Sciatic nerve (tissue), 2 donors: ENCODE measurements at places on chromosomes 5 and 9. TPM values are rescaled to one million over a fixed set of nuclear protein-coding genes. Genes with fewer than 3 reads are reported as not detected.

DNA sequence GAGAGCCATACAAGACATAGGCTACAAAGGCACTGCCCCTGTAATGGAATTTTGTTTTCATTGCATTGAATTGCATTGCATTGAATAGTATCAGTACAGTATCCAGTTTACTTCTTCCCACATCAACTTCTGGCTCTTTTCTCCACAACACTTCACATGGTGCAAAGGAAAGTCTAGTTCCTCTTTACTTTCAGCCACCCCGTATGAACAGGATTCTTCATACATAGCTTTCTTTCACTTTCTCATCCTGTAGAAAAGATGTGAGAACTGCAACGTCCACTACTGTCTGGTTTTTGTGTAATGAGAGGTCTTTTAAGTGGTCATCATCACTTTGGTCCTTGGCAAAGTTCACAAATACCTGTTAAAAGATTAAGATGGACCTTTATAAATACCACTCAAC, 20.2 kb downstream of the NIPSNAP3B start:
- no peak for DNase-seq

GRCh38 chr9:90904706-90905478, 103.3 kb downstream of the SYK start:
- DNase-seq: no peak

DNA sequence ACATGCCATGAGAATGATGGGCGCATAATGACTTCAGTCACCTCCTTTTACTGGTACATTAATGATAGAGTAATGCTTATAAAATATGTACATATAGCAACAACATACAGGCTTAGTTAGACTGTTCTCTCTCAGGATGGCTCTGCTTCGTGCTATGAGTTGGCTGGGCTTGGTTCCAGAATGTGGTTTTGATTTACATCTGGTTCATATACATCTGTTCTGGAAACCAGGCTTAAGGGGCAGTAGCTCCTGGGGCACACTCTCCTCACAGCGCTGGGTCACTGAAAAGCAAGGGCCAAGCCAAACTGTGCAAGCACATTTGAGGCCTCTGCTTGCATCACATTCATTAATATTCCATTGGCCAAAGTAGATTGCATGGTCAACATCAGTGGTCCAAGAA, 44.9 kb downstream of the PCSK1 start:
- no peak for DNase-seq

DNA sequence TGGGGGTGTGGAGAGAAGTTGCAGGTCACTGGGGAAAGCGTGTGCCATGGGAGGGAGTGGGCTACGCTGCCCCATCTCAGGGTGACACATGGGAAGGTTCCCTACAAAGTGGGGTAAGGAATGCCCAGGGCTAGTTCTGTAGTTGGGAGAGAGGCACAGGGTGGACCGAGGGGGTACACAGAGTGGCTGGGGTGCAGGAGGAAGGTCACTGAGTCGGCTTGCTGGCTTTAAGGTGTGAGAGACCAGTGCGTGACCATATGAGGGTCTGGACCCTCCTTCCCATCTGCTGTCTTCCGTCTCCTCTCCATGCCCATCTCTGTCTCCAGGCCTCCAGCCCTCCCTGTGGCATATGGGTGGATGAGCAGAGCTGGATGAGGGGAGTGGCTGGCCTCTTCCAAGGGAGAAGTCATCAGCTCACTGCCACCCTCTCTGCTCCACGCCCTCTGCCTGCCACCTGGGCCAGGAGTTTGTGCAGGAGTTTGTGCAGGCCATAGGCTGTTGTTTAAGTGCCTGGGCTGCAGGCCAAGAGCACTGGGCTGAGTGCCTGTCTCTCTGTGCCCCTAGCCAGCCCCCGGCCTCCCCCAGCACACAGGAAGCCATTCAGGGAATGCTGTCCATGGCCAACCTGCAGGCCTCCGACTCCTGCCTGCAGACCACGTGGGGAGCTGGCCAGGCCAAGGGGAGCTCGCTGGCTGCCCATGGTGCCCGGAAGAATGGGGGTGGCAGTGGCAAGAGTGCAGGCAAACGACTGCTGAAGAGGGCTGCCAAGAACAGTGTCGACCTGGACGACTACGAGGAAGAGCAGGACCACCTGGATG, 96.8 kb downstream of the PHF2 start:
- DNase-seq: peak; percentile 45

DNA sequence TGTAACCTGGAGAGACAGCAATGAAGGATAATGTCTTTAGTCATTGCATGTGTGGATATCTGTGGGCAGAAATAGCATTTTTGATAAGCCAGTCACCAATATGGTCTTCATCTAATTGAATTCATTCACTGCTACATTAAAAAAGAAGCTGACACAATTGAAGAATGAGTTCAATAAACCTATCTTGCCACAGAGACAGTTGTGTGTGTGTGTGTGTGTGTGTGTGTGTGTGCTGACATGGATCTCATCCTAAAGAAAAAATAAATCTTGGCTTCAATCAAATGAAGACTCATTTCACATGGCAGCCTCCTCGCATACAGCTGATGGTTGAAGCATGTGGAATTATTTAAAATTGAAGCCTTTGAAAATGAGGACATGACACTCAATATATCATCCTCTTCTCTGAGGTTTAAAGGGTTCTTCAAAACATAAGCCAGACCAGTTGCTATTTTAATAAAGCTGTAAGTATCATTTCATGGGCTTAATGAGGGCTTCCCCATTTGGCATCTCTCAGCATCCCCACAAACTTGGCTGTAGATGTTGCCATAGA, 118.5 kb upstream of the PTPN3 start:
- DNase-seq: no peak

DNA sequence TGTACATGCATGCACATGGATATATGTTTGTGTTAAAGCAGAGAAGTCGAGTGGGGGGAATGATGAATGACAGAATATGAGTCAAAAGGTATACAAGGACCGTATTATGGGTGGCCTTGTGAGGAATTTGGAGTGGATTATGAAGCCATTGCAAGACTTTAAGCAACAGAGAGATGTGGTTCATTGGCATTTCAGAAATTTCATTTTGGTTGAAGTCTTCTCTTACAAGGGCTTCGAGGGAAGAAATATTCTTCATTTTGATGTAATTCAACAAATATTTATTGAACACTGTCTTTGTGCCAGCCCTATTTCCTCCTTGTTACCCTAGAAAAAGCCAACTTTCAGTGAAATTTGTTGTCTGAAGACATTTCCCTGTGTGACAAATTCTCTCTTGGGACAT, 83.9 kb upstream of the SLCO6A1 start:
- no peak for DNase-seq

DNA sequence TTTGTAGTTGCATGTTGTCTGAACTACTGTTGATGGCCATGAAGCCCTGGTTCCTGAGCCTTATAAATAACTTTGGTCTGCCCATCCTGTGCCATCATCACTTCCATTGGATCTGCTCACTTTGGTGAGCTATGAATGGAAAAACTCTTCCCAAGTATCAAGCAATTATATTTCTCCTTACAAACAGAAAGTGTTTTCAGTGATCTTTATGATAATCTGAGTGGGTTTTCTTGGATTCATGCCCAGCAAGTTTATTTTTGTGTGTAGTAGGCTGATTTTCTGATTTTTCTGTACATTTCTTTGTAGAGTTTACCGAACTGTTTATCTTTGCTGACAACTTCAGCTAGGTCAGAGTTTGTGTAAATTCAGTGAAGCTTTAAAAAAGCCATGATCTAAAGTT, 31.0 kb downstream of the CAMK4 start:
- no peak for DNase-seq

GRCh38 chr5:105350486-105351140, 1788.0 kb upstream of the NUDT12 start:
- DNase-seq: no peak

- no peak for DNase-seq
These were observed 263.5 kb downstream of the YTHDC2 start for GRCh38 chr5:113776832-113777525.

- DNase-seq: no peak
These were observed 9.9 kb downstream of the REEP2 start for GRCh38 chr5:138448481-138449398.

DNA sequence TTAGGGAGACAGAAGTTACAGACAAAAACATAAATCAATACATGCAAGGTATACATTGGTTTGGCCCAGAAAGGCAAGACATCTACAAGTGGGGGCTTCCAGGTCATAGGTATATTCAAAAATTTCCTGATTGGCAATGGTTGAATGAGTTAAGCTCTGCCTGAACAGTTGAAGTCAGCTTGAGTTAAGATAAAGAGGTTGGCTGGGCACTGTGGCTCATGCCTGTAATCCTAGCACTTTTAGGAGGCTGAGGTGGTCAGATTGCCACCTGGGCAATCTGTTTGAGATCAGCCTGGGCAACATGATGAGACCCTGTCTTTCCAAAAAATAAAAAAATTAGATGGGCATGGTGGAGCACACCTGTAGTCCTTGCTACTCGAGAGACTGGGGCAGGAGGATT, 16.3 kb downstream of the TMC1 start:
- DNase-seq: no peak

- no peak for DNase-seq
These were observed at the start of gene RGS14 for GRCh38 chr5:177357459-177358351. RGS14 (plus strand) TSS chr5:177357924; CDS start chr5:177358025, 101 bp downstream.

GRCh38 chr9:35789541-35789940, 1.9 kb upstream of the NPR2 start:
- no peak for DNase-seq

- no peak for DNase-seq
These were observed 129.0 kb downstream of the SREK1 start for GRCh38 chr5:66273121-66273520.

- DNase-seq: no peak
These were observed 8.0 kb upstream of the CCIN start for GRCh38 chr9:36161187-36161586.

DNA sequence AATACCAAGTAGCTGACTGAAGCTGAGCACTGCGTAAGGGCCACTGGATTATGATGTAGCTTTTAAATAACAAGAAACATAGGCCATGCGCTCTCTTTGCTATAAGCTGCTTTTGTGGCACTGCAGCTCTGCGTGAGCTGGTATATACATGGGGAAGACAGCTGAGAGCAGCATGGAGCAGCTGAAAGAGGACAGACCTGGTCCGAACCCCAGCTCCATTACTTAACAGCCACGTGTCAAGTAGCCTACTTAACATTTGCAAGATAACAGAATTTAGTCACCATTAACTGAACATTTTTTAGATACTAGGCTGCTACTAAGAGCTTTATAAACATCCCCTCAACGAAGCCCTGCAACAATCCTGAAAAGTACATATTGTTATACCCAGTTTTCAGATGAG, 69.3 kb downstream of the PTPN3 start:
- no peak for DNase-seq

GRCh38 chr5:158050421-158050820, 191.5 kb upstream of the CLINT1 start:
- no peak for DNase-seq

- DNase-seq: no peak
These were observed 6.6 kb downstream of the ANKDD1B start for GRCh38 chr5:75617736-75618352.

DNA sequence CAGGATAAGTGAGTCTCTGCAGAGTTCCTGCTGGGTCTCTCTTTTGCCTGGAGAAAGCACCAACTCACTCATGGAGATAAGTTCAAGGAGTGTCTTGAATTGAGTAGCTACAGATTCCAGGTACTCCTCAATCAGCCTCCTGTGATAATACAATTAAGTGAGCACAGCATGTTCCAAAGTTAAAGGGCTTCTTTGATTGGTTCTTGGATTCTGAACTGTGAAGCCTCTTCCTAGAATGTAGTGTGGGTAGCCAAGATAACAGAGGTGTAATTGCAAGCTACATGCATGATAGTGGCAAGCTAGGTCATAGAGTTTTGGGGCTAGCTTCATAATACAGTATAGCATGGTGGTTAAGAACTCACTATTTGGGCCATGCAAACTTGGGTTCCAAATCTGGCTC, 23.2 kb upstream of the CARNMT1 start:
- no peak for DNase-seq

DNA sequence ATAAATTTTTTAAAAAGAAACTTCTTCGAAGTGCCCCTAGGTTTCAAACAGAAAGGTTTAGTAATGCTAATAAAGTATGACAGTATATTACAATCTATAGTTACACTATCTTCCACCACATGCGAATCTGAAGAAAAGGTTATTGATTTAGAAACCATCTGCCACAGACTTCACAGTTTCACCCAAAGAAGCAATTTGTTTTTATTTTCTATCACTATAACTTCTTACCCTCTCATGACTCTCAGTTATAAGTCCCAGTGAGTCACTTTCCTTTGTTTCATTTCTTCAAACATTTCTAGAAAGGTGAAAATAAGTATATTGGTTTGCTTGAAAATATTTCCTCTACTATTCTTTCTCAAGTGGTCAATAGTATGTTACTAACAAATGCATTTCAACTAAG, 93.6 kb downstream of the MCTP1 start:
- no peak for DNase-seq

DNA sequence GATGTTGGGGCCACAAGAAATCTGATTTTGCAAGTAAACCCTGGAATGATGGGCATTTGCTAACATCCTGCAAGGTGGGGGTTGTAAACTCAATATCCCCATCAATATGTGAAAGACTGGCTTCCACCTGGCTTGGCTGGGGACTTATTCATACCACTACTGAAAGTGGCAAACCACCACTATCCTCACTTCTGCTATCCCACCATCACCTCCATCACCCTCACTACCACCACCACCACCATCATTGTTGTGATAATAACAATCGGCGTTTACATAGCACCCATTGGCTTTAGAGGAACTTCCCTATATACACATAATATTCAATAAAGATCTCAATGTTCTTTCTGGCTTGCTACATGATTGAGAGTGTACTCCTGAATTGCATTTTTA, 224.7 kb upstream of the DAP start:
- no peak for DNase-seq

DNA sequence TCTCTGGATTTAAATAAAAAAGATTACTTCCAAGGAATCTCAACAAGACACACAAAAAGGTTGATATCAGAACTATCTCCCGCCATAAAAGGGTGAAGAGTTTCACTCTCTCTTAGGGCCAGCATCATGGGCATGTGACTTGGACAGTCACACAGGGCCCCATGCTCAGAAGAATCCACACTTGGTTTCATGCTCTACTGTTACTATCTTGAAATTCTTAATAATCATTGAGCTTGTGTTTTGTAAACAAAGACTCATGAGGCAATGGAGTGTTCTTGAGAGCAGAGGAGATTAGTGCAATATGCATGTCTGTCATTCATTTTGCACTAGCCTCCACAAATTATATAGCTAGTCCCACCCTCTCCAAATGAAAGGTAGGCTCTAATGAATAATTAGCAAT, 58.4 kb downstream of the HMHB1 start:
- no peak for DNase-seq

The NIPAL4 gene
- total RNA-seq: 0.36 TPM

The AGXT2 gene
- not detected for total RNA-seq

The GABRP gene
- total RNA-seq: 0.45 TPM

The FGF1 gene
- 316 TPM for total RNA-seq

The ANAPC2 gene
- 52.8 TPM for total RNA-seq

The TMEM215 gene
- total RNA-seq: 9.7 TPM

The CARTPT gene
- total RNA-seq: not detected

The PLEKHG4B gene
- 1.1 TPM for total RNA-seq

The NCS1 gene
- total RNA-seq: 11.7 TPM

The REXO4 gene
- 23.8 TPM for total RNA-seq

The IL7R gene
- total RNA-seq: 7.8 TPM

The TMC1 gene
- 0.36 TPM for total RNA-seq

The MAMDC4 gene
- total RNA-seq: 3.0 TPM

The CNOT6 gene
- total RNA-seq: 31.9 TPM

The SLC6A19 gene
- 0.09 TPM for total RNA-seq
